Stomach (tissue), 19 donors: ENCODE measurements at places on chromosomes 11 and 22.

GRCh38 chr22:18023509-18024275, 669 bp downstream of the MICAL3 start:
- no peaks in the 10 kb centered on the region for H3K36me3 ChIP-seq
- peak overlapping the region; percentile 66 for H3K4me3 ChIP-seq

DNA sequence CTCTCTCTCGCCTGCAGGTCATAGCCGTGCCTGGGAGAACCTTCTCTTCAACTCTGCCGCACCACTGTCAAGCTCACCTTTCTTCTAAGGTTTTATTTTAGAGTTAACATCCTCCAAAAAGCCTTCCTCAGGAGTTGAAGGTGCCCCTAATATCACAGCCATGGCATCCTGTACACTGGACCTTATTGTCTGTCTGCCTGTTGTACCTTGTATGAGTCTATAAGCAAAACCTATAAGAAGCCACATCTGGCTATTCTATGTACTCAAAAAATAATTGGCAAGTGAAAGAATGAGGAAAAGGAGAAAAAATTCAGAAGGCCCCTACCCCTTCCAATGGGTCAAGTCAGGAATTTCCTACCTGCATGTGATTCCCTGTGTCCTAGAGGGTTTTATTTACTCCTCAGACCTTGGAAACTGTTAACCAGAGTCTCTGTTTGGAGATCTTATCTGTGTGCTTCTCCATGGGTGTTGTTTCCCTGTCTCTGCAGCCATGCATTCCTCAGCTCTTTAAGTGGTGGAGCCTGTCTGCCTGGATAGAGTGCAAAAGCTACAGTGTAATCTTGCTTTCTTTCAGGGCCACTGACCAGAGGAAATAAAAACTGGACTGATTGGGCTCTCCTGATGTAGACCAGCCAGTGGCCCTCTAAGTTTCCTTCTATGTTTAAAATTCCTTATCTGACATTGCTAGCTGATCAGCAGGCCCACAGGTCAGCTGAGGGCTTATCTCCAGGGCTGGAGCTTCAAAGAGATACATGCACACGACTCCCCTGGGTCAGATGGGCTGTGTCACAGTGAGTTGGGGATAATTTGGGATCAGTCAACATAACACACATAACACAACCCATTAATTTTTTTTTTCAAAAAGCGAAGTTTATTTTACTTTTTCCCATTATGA, 37.6 kb upstream of the TMEM135 start:
- DNase-seq = peak; percentile 59
- no peak overlapping the region for H3K27ac ChIP-seq
- H3K4me1 ChIP-seq = no peaks in the 10 kb centered on the region
- no peak overlapping the region for H3K4me3 ChIP-seq
- H3K36me3 ChIP-seq = no peaks in the 10 kb centered on the region

GRCh38 chr11:9160166-9160565, 68.8 kb upstream of the SCUBE2 start:
- H3K4me3 ChIP-seq = no peak overlapping the region
- H3K27me3 ChIP-seq = no peaks in the 10 kb centered on the region
- peaks cover 11% of the 10 kb centered on the region for H3K4me1 ChIP-seq
- no peak for DNase-seq
- H3K27ac ChIP-seq = no peak overlapping the region

DNA sequence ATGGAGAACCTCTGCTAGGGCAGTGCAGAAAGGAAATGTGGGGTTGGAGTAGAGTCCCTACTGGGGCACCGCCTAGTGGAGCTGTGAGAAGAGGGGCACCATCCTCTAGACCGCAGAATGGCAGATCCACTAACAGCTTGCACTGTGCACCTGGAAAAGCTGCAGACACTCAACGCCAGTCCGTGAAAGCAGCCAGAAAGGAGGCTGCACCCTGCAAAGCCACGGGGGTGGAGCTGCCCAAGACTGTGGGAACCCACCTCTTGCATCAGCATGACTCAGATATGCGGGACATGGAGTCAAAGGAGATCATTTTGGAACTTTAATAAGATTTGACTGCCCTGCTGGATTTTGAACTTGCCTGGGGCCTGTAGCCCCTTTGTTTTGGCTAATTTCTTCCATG, 8.7 kb downstream of the TSKU start:
- H3K27ac ChIP-seq = no peak overlapping the region
- DNase-seq = peak; percentile 26
- H3K36me3 ChIP-seq = peaks cover 18% of the 10 kb centered on the region
- peaks cover 76% of the 10 kb centered on the region for H3K4me1 ChIP-seq

DNA sequence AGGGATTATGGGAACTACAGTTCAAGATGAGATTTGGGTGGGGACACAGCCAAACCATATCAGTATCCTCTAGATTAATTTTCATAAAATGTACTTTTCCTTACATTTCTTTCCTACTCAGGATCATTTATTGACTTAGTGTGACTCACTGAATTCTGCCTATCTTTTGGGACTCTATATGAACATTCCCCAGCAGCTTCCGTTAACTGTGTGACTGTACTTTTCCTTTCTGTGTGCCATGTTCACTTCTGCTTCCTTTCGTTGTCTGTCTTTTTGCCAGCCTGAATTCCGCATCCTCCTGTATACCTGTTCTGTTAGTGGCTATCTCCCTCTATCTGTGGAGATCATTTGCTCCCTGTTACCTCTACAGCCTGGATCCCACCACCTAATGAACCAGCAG, 48.8 kb downstream of the SPECC1L start:
- H3K27me3 ChIP-seq = no peaks in the 10 kb centered on the region
- H3K27ac ChIP-seq = no peak overlapping the region
- DNase-seq = no peak
- H3K4me3 ChIP-seq = no peak overlapping the region
- H3K36me3 ChIP-seq = peaks cover 62% of the 10 kb centered on the region

GRCh38 chr22:27329131-27329850, 472.3 kb downstream of the MN1 start:
- H3K27ac ChIP-seq = no peak overlapping the region
- H3K4me1 ChIP-seq = peaks cover 9% of the 10 kb centered on the region

GRCh38 chr11:62542750-62543567, 3.6 kb downstream of the AHNAK start:
- DNase-seq = peak; percentile 80
- H3K4me1 ChIP-seq = peaks cover 81% of the 10 kb centered on the region
- H3K4me3 ChIP-seq = peak overlapping the region; percentile 85
- peak overlapping the region; percentile 98 for H3K27ac ChIP-seq
- no peaks in the 10 kb centered on the region for H3K36me3 ChIP-seq

DNA sequence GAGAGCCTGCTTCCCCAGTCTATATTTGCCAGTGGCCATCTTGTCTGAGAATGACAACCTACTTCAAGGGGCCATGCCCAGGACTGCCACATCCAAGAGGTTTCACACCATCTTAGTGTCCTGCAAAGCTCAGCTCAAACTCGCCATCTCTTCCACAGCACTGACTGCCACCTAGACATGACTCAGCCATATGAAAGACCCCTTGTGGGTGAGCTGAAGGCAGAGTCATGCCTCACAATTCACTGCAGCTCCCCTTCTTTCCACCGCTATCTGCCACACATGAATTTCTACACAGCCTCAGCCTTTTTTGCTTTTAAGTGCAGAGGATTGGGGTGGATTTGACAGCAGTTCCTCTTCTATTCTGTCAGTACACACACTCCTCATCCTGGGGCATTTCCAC, 127.5 kb downstream of the GALNT18 start:
- H3K4me1 ChIP-seq = no peaks in the 10 kb centered on the region
- no peaks in the 10 kb centered on the region for H3K27me3 ChIP-seq
- no peaks in the 10 kb centered on the region for H3K36me3 ChIP-seq
- no peak overlapping the region for H3K27ac ChIP-seq
- no peak for DNase-seq

- peaks cover 9% of the 10 kb centered on the region for H3K4me1 ChIP-seq
- no peak for DNase-seq
- H3K27ac ChIP-seq = peak overlapping the region; percentile 65
- H3K36me3 ChIP-seq = no peaks in the 10 kb centered on the region
- H3K27me3 ChIP-seq = no peaks in the 10 kb centered on the region
- no peak overlapping the region for H3K4me3 ChIP-seq
These were observed 57.0 kb downstream of the GDPD4 start for GRCh38 chr11:77244277-77245027.

DNA sequence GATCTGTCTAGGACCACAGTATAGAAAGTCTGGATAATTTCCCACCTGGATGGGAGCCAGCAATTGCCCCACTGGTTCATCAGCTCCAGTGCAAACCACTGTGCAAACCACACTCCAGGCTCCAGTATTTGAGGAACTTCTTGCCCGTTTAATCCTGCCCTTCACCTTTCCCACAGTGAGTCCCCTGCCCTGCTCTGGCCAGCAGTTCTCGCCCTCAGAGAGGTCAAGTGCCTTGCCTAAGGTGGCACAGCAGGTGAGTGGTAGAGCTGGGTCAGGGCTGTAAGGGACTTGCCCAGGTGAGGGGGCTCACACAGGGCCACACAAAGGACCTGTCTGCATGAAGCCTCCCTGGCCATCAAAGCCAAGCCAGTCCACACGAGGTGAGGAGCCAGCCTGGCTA, 24.1 kb downstream of the MS4A10 start:
- H3K4me3 ChIP-seq = no peak overlapping the region
- H3K27ac ChIP-seq = no peak overlapping the region
- no peak for DNase-seq

- no peak for DNase-seq
- H3K4me3 ChIP-seq = no peak overlapping the region
- peaks cover 79% of the 10 kb centered on the region for H3K4me1 ChIP-seq
- H3K27ac ChIP-seq = no peak overlapping the region
These were observed 149.0 kb downstream of the APOL5 start for GRCh38 chr22:35866651-35867050.

DNA sequence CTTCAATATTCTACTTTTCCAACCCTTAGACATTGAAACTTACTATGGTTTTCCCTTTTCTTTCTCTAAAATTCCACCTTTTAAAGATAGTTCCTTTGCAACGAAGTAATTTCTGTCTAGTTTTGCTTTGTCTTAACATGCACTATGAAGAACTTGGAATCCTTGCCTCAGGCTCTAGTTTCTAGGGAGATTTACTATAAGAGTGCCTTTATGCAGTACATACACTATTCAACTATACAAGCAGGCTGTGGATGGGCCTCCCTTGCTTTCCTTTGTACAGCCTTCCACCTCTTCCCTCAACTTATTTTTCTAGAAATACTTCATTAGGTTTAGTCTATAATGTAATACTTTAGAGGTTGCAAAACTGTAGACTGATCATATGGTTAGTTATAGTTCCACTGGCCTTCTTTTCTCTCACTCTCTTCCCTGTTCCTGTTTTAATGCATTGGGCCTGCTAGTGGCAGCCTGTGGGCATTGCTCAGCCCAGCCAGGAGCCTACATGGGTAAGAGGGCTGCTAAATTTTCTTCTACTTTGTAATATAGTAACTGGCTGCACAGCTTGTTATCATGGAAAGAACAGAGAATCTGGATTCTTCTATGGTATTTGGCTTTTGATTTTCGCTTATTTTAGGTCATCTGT, 100.2 kb downstream of the C11orf87 start:
- no peak overlapping the region for H3K4me3 ChIP-seq
- no peaks in the 10 kb centered on the region for H3K4me1 ChIP-seq
- no peak for DNase-seq
- no peaks in the 10 kb centered on the region for H3K27me3 ChIP-seq
- H3K36me3 ChIP-seq = no peaks in the 10 kb centered on the region
- no peak overlapping the region for H3K27ac ChIP-seq

DNA sequence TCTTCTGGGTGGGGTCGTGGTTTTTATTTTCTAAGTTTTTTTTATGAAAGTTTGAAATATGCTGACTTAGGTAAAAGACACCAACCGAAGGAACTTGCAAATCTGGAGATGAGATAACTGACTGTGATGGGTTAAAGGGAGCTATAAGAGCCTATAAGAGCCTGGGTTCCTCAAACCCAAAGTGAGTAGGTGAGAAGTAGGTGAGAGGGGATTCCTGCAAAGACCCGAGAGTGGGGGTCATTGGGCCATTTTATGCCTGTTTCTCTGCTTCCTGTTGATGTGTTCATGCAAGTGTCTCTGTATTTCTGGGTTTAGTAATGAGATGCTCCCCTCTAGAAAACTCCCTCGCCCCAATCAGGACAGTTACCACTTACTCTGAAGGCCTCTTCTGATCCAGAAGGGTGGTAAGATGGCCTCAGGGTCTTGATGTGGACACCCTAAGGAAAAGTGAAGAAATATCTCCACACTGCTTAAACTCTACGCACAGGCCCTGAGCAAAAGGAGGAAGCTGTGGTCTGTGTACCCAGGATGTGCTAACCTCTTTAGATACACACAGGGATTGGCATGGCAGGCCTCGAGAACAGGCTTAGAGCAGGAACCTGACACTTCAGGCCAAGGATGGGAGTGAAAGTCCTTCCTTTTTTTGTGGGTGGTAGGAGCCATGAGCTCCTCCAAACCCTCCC, 1.8 kb downstream of the FLI1 start:
- H3K4me1 ChIP-seq = peaks cover 38% of the 10 kb centered on the region
- H3K27ac ChIP-seq = peak overlapping the region; percentile 92
- H3K4me3 ChIP-seq = peak overlapping the region; percentile 63
- H3K36me3 ChIP-seq = no peaks in the 10 kb centered on the region
- DNase-seq = no peak

DNA sequence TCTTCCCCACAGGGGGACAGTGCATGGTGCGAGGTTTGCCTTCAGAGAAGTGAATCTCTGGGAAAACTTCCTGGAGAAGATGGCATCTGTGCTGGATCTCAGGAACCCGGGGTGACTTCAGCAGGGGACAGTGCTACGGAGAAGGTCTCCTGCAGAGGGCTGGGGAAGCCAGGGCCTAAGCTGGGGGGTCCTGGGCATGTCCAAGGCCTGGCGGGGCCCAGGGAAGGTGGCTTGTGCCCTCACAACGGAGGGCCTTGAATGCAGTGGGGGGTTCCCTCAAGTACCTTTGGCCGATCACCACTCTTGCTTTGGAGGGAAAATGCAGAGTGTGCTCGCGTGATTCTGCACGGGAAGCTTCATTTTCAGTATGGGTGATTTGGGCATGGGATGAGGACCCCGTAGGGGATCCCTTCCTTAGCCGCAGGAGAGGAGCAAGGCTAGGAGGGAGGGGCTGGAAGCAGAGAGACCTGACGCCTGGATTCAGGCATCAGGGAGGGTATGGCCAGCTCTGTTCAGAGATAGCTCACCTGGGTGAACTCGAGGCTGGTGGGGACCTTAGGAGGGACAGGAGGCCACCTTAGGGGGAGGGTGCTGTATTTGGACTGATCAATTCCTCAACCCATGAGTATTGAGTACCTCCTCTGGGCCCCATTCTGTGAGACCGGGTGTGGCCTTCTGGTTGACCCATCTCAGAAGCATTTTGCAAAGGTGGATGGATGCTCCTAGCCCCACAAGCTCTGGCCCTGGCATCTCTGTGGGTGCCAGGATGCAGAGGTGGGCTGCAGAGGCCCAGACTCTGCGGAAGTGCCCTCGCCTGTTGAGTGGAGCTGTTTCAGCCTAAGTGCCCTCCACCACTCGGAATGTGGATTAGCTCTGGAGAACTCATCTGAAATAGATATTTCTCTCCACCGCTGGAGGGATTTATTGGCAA, 529.4 kb downstream of the TBC1D22A start:
- H3K27me3 ChIP-seq = peaks cover 46% of the 10 kb centered on the region
- H3K36me3 ChIP-seq = no peaks in the 10 kb centered on the region
- peaks cover 17% of the 10 kb centered on the region for H3K4me1 ChIP-seq
- peak overlapping the region; percentile 59 for H3K27ac ChIP-seq
- no peak for DNase-seq

- DNase-seq = no peak
- H3K36me3 ChIP-seq = no peaks in the 10 kb centered on the region
- H3K4me1 ChIP-seq = peaks cover 8% of the 10 kb centered on the region
- H3K4me3 ChIP-seq = no peak overlapping the region
These were observed 48.0 kb downstream of the KDM2A start for GRCh38 chr11:67167091-67167490.

GRCh38 chr22:23237201-23237798, 57.0 kb downstream of the BCR start:
- DNase-seq = peak; percentile 77
- peaks cover 52% of the 10 kb centered on the region for H3K4me1 ChIP-seq
- H3K27ac ChIP-seq = no peak overlapping the region
- no peak overlapping the region for H3K4me3 ChIP-seq
- no peaks in the 10 kb centered on the region for H3K27me3 ChIP-seq
- H3K36me3 ChIP-seq = no peaks in the 10 kb centered on the region
